ENCODE measurements at places on chromosomes 13 and 19.

GRCh38 chr13:41788552-41788951, 172.4 kb downstream of the VWA8 start:
- DNase-seq = no peak

DNA sequence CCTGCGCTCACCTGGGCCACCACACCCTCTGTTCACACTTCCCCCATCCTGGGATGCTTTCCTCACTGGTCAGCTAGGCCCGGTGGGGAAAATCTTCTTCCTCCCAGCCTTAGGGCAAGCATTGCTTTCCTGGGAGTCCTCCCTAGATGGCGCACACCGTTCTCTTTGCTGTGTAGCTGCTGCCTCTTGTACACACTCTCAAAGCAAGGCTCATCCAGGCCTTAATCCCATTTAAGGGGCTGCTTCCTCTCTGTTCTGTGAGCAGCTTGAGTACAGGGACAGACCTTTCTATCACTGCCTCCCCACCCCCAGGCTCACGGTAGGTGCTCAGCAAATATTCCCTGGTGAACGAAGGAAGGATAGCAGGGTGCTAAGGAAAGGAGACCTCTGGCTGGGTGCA, 11.1 kb downstream of the SLC7A10 start:
- no peak for DNase-seq

GRCh38 chr13:46565808-46566750, 13.1 kb downstream of the LRCH1 start:
- DNase-seq = no peak

- DNase-seq = no peak
These were observed 67.5 kb downstream of the LRCH1 start for GRCh38 chr13:46620471-46620870.

GRCh38 chr19:38683393-38684077, 36.1 kb downstream of the ACTN4 start:
- DNase-seq = peak; percentile 24

DNA sequence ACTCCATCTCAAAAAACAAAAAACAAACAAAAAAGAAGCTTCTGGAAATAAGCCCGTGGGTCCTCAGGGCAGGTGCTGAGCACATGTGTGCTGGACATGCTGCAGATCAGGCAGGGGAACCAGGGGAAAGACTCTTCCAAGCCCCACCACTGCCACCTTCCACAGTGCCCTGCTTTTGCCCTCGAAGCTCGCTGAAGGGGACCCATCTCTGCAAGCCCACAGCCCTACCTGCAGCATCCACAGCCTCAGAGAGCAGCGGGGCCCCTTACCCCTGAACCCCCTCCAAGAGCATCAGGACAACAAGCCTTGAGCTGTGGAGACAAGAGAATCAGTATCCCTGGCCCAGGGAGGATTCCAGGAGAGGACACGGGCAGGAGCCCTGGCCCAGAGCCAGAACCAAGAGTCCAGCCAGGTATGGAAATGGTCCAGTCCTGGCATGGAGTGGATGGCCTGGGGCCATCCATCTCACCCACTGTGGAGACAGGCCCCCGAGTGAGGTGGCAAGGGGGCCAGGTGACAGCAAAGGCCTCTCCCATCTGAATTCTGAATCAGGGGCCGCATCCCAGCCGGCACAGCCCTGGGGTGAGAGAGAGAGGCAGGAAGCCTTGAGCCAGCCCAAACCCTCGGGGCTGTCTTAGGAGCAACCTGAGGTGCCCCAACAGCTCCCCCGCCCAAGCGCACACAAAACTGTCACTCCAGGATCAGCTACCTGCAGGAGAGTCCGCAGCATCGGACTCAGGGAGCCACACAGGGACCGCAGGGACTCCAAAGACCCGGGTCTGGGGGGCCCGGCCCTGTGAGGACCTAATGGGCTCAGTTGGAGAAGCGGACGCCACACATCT, 51.8 kb upstream of the TPM4 start:
- DNase-seq = no peak

GRCh38 chr19:29639086-29639485, 26.2 kb upstream of the PLEKHF1 start:
- DNase-seq = no peak

DNA sequence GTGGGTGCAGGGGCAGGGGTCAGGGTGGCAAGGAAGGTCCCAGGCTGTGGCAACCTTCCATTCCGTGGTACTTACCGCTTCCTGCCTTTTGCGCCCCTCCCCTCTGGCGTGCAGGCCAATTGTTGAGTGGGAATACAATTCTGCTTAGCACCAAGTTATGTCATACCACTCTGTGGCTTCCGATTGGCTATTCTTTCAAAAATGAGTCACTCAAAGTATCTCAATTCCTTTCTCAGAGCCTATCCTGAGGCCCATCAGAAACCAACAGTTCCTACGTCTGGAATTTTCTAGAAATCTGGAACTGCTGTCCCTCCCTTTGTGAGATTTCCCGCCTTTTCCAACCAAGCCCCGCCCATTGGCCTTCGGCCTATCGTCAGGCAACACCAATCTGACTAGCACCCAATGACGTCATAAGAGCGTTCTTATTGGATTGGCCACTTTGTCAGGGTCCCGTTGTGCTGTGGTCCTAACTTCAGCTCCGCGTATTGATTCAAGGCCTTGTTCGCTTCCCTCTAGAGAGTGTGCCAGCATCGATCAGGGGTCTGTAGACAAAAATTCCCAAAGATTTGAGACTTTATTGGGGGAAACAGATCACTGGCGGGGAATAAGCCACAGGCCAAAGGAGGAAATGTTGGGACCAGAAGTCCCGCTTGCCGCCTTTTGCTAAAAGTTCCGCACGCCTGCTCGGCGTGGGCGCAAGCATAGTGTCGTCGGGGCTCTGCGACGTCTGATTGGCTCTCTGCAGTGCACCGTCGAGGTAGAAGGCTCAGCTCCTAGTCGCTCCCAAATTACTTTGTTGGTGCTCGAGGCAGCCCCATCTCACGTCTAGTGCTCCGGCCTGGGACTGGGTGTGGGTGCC, 11.7 kb downstream of the NTN5 start:
- peak; percentile 51 for DNase-seq

Measured in stimulated activated CD4-positive, alpha-beta T cell treated with anti-CD3 and anti-CD28 coated beads, Interleukin-15, amount 100 ng/mL, for 1 hour (primary cell).